ENCODE measurements at places on chromosomes 16 and 17.
A peak's percentile ranks its signal among the peaks of the same experiment; 100 is the strongest.

DNA sequence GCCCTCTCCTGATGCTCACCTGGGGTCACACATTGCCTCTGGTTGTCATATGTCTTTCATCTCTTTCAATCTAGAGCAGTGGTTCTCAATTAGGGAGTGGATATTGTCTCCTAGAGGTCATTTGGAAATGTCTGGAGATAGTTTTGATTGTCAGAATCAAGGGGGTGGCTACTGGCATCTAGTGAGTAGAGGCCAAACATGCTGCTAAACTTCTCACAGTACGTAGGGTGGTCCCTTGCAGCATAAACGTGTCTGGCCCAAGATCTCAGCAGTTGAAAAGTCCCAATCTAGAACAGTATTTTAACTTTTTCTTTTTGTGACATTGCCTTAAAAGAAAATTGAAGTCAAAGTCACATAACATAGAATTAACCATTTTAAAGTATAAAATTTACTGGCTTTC is 30.5 kb upstream of the SLC5A10 start:
- DNase-seq: no peak

DNA sequence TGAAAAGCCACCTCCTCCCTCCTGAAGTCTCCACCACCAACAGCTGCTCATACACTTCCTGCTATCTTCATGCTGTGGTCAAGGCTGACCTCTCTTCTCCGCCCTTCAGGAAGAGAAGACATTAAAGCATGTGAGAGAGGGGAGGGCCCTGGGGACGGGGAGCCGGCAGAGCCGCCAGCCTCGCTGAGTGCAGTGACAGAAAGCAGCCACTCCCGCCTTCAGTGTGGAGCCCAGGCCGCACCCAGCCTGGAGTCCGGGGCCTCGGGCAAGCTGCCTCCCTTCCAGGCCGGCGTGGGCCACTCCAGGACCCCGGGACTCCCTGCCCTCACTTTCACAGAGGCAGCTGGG is 94.7 kb upstream of the TNRC6C start:
- peak; percentile 19 for DNase-seq

DNA sequence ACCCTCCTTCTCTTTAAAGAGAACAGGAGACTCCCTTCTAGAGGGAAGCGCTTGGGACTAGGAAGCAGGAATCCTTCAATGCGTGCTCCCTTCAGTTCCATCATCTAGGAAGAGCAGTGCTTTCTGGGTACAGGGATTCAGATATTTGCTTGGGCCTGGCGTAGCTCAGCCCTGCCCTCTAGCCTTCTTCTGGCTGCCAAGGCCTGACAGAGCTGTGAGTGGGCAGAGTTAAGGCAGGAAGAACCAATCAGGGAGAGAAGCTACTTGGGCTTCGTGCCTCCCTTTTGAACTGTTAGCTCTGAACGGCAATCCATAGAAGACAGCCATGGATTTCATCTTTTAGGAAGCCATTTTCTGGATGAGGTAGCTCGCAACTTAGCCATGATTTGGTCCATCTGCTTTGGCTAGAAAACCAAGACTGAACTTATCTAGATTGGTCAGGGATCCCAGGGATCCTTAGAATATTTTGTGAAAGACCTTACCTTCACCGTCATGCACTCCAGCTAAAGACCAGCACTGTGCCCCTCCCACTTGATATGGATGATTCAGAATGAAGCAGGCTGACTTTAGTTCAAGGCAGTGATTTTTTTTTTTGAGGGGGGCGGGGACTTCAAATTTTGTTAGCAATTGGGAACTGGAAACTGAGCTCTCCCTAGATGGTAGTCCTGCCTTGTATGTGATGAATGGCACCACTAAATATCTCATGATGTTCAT is 2.5 kb upstream of the CORO6 start:
- DNase-seq: peak; percentile 70

- DNase-seq: peak; percentile 7
Observed at GRCh38 chr16:72481419-72481818, 309.5 kb upstream of the PMFBP1 start.

GRCh38 chr16:83793179-83793578 is 14.6 kb upstream of the HSBP1 start:
- DNase-seq: no peak

DNA sequence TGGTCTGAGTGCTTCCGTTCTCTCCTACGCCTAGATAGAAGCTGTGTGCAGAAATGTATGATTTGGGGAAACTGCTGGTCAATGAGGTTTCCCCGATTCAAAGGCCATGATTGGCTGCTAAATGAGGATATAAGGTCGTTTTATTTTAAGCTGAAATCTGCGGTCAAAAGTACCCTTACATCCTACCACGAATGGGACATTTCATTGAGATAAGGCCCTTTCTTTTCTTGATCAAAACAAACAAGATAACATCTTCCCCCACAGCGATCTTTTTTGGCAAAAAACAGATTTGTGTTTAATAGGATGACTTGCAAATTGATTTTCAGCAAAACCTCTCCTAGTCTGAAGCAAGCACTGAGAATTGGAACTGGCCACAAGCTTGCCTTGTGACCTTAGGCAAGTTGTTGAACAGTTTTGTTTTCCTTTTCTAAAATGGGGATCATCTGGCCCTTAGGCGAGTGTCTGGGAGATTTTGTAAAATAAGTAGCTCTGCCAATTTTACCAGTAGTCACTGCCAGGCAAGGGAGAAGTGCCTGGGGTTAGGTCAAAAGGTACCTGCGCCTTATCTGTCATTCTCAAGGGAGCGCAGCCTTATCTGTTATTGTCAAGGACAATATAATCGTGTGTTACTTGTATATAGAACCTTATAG is 635 bp downstream of the SCPEP1 start:
- DNase-seq: no peak

DNA sequence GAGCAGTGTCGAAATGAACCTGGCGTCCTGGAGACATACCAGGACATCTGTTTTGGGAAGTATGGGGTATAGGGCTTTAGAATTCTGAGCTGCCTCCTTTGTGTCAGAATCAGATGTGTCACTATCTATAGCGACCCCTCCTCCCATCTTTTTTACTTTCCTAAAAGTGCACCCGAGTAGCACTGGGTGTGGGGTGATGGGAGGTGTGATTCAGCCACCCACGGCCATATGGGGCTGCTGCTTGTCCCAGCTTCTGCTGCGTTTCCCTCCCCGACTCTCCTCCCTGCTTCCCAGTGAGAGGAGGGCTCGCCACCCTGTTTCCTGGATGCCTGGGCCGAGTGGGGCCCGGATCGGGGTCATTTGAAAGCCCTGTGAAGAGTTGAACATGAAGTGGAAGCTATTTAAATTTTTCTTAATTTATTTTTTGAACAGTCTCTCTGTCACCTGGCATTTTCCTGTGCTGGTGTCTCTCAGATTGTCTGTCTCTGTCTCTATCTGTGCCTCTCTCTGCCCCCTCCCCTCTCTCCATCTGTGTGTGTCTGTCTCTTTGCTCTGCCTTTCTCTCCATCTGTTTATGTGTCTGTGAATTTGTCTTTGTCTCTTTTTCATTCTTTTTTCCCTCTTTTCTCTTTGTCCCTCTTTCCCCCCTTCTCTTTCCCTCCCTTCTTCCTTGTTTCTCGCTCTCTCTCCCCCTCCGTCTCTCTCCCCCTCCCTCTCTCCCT is 638.8 kb upstream of the EEF2KMT start:
- no peak for DNase-seq

DNA sequence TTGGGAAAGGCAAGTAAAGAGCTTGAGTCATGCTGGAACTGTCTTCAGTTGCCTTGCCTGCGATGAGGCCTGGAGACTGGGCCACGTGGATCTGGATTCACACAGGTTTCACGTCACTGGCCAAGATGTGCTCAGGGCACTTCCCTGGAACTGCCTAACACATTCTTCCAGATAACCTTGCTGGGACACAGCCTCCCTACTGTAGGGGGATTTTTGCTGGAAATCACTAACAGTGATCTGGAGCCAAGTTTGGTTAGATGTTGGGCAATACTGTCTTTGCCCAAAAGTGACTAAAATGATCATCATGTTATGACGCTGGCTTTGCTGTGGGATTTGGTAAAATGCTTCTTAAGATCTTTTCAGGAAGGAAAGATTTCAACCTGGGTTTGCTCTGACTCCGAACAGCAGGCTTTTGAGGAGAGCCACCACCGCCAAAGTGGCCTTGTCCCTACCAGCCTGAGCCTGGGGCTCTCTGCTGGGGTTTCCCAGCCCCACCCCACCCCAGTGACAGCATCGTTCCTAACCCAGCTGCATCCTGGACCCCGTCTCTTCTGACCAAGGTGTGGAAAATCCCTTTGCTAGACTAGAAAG is 14.7 kb downstream of the C1QTNF1 start:
- peak; percentile 99 for DNase-seq

- DNase-seq: no peak
Observed at GRCh38 chr17:46817151-46817900, 1.2 kb downstream of the WNT3 start.

GRCh38 chr16:77223184-77223583 is 24.0 kb downstream of the SYCE1L start:
- DNase-seq: no peak

All from AG10803 (cell line).